Stimulated activated CD8-positive, alpha-beta memory T cell treated with anti-CD3 and anti-CD28 coated beads, Interleukin-4, amount 100 ng/mL, for 24 hours (primary cell): ENCODE measurements at places on chromosomes 4 and X.

GRCh38 chr4:4507403-4507802, 34.4 kb downstream of the STX18 start:
- no peak for DNase-seq

DNA sequence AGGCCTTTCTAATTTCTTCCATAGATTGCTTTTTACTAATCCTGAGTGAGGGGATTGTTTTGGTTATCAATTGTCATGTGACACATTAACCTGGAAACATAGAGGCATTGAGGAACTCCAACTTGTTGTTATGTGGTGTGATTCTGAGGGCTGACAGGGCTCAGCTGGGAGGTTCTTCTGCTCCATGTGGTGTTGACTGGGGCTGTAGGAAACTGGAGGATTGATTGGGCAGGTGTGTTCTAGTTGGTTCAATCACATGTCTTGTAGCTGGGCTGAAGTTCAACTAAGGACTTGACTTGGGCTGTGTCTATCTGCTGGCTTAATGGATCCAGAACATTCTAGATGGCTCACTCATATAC, 10.8 kb upstream of the CRLF2 start:
- no peak for DNase-seq

DNA sequence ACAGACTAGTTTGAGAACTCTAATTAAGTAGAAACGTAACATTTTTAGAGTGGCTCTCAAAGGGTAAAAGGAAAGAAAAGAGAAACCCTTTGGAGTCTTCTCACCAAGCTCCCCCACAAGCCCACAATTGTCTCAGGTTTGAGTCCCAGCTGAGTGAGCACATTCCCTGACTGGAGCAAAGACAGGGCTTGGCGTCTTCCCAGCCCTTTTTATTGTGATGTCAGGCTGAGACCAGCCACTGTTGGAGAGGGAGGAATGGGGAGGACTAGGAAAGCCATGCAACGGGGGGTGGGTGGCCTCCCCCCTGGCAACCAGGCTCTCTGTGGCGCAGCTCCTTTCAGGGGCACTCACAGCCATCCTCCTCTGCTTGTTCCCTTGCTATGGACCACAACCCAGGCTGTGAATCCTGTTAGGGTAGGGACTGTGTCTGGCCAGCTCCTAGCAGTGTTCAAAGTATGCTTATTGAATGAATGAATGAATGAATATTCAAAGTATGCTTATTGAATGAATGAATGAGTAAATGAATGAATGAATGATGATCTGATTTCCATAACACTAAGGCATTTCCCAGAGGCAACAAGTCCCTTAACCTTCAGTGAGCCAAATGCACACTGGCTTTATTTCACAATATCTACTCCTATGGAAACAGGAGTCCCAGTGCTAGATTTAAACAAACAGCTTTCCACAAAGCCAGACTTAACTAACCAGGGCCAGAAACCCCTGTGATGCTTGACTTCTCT, 413.3 kb downstream of the MID1IP1 start:
- DNase-seq = no peak

- DNase-seq = no peak
Measured at GRCh38 chr4:181969151-181969550, 274.1 kb upstream of the TENM3 start.

- no peak for DNase-seq
Measured at GRCh38 chr4:124977045-124977444, 264.5 kb upstream of the ANKRD50 start.

DNA sequence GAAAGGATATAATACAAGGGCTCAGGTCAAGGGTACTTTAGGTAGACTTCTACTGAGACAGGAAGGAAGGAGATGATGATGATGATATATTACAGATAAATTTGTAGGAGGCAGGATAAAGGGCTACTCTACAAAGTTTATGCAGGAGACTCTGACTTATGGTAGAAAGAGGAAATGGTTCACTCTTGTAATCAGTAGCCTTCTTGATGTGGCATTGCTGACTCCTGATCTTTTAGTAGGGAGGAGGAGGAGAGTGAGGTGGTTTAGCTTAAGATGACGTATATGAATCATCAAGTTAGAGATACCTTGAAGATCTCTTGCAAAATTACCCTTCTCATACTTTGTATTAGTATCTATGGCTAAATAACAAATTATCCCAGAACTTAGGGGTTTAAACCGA, 4.7 kb downstream of the BLTP1 start:
- no peak for DNase-seq

- DNase-seq = no peak
Measured at GRCh38 chrX:20309806-20310205, 43.1 kb upstream of the RPS6KA3 start.

DNA sequence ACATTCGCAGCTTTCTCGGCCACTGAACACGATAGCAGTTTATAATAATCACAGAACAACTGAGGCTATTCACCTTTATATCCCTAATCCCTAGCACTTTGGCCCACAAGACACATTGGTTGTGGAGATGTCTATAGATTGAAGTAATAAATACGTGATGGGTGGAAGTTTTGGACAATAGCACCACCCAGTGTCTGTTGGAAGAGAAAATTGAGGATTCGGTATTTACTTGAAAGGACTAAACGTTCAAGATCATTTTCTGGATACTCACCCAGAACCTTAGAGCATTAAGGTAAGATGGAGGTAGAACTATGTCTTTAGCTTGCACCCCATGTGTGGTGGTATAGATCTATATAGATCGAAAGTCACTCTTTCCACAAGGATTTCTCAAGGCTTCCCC, 787 bp upstream of the TMSB15A start:
- DNase-seq = no peak

GRCh38 chrX:119512146-119512800, 44.0 kb downstream of the SLC25A5 start:
- no peak for DNase-seq
